Lung microvascular endothelial cell (primary cell): ENCODE measurements at places on chromosomes 2 and 18.

GRCh38 chr2:191441496-191442214, 196.5 kb downstream of the MYO1B start:
- no peak for DNase-seq

DNA sequence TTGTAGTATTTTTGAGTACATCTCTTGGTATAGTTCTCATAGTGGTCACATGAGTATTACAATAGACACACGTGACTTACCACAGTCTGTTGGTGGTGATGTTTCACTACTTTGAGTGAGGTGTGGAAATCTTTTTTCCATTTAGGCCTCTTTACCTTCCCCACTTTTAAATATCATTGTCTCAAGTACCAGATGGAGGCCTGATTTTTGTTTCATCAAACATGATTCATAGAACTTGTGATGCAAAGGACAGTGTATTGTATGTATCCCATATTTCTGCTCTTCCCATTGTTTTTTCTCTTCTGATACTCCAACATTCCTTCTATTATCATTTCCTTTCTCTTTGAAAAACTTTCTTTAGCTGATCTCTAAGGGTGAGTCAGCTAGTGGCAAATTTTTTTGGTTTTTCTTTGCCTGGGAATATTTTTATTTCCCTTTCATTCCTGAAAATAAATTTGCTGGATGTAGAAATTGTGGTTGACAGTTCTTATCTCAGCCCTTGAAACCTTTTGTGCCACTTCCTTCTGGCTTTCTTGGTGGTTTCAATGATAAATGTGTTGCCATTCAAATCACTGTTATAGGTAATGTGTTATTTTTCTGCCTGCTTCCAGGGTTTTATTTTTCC, 32.8 kb downstream of the RFX8 start:
- peak; percentile 37 for DNase-seq

GRCh38 chr2:181850936-181851560, 40.5 kb upstream of the ITPRID2 start:
- DNase-seq, result peak; percentile 11

- DNase-seq, result no peak
Observed at GRCh38 chr2:18169893-18170175, 291.4 kb downstream of the KCNS3 start.

DNA sequence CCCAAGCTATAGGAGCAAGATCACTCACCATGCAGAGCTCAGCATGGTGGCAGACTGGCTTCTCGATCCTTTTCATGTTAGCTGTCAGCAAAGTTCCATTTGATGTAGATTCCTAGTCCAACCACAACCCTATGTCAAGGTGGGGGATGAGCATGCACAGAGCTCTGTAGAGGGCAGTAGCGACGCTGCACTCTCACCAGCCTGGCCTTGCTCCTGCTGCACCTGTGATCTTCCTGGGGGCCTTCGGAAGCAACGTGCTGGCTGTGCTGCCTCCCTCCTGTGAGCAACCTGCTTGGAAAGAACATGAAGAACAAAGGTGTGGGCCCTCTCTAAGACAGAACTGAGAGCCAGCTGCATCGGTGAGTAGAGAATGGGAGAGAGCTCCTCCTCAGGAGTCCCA, 479.4 kb upstream of the MYT1L start:
- no peak for DNase-seq

DNA sequence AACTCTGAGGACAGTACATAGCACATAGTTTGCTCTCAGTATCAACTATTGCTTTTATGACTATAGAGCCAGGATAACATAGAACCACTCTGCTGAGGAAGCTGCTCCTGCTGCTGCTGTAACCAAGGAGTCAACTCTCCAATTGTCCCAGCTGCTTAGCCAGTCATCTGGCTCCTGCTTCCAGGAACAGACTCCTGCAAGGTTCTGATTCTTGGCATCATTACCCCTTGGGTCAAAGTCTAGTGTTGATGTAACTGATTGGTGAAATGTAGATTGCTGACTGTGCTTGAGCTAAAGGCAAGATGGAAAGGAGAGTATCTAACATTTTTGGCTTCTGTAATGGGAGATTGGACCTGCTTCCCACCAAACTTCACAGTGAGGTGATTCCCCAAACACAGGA, 261.9 kb upstream of the FSHR start:
- DNase-seq, result no peak

GRCh38 chr2:15579641-15580040, 12.0 kb upstream of the DDX1 start:
- DNase-seq, result peak; percentile 47

- DNase-seq, result no peak
Observed at GRCh38 chr2:158498043-158498748, 41.4 kb downstream of the PKP4 start.

DNA sequence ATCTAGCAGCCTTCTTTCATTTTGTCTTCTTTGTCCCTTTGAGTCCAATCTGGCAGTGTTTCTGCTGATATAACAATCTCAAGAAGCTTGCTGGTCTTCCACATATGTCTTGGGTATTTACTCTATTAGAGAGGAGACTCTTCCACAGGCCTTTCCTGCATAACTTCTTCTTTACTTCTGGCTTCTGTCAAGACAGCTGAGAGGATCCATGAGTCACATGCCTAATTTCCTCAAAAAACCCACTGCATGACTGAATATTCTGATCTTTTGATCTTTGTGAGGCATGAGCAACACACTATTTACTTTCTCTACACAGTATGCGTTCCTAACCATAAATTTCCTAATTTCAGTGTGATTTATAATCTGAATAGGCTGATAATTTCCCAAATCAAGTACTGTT, 5.1 kb upstream of the DCC start:
- DNase-seq, result no peak

DNA sequence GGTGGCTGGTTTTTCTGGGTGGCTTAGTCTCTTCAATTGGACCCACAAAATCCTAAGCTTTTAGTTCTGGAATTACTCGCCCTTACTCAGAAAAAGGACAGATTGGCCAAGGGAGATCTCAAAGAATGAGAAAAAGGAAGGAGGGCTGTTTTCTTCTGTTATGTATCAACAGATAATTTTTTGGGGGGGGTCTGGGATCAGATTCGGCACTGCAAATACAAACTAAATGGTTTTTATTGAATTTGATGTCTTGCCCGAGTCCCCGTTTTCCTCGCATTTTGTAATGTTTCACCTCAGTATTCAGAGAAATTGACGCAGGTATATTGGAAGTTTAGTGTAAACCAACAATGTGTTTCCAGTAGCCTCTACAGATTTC, 762 bp downstream of the YIPF4 start:
- DNase-seq, result no peak

- DNase-seq, result peak; percentile 11
Observed at GRCh38 chr2:127857265-127857808, 618 bp downstream of the POLR2D start.

- no peak for DNase-seq
Observed at GRCh38 chr2:182715121-182715891, 751 bp upstream of the DNAJC10 start.

DNA sequence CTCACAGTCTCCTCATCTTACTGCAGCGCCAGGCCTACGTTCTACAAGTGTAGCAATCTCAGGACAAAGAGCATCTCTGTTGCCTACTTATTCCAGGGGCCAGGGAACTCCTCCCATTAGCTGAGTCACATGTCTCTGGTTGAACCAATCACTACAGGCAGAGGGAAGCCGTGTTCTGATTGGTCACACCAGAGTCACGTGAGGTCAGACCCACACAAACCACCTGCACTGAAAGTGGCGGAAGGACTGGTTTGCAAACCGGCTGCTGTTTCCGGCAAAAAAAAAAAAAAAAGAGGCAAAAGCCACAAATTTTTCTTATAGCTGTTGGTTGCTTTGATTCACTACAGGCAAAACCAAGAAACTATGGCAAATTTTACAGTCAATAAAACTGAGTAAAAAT, 21.9 kb upstream of the USP14 start:
- no peak for DNase-seq

DNA sequence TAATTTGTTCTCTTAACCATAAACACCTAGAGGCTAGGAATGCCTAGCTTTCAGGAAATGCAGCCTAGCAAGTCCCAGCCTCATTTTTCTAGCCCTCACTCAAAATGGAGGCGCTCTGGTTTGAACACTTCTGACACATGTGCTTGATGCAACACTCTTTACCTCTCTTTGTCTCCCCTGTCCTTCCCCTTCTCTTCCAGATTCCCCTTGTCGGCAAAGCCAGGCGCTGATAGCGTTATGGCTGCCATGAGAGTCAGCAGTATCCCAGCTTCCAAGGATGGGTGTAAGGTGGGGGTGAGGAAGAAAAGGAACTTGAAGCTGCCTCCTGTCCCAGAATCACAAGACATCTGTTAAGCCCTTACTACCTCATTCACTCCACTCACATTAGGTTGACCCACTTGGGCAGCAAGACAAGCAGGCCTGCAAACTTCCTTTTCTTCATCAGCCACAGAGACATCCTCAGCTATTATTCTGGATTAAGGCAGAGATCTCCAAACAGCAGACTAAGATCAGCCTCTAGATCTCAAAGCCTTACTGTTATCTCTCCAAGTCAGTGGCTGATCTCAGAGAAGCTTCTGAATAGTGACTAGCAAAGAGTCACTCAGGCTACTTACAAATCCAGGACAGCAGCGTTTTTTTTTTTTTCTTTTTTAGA, 1.9 kb upstream of the ST3GAL5 start:
- DNase-seq, result no peak

GRCh38 chr18:32308493-32309120, 118.8 kb downstream of the MEP1B start:
- peak; percentile 85 for DNase-seq

DNA sequence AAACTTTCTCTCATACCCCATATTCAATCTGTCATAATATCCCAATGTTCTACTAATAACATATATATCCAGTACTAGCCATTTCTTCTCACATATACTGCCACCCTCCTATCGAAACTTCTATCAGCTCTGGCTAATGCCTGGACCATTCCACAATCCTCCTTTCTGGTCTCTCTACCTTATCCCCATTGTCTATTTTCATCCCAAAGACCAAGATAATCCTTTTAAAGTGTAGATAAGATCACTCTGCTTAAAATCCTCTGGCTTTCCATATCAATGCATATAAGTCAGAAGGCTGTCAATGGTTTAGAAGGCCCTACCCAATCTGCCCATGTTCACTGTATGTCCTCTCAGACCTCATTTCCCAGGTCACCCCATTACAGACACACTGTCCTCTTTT, 229.6 kb downstream of the ZEB2 start:
- no peak for DNase-seq

GRCh38 chr2:113920996-113921395, 31.1 kb downstream of the ACTR3 start:
- no peak for DNase-seq

DNA sequence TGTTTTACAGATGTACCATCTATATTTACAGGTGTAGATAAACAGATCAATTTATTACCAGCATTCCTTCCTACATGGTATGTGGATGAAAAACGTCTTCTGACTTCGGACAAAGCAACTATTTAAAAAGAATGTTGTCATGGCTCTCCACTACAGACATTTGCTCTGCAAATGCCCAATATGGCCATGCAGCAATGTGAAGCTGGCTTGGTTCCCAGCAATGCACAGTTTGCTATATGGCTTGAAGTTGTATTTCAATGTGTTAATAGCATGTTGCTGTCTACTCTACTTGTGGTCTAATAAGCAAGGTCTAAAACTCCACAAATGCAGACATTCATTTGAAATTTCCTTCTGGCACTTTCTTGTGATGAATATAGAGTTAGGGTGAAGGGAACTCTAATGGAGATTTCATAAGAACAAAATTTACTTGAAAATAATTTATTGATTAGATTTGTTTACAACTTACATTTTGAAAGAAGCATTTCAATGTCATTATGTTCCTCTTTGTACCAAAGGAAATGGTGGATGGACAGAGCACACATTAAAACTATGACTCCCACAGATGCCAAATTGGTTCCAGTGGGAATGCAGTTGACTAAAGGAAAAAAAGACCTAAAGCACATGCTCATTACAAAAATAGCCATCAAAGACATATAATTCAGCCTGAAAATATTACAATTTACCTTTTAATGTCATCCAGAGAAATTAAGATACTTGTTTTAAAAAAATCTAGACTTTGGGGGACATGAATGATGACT, 234.0 kb downstream of the DYM start:
- no peak for DNase-seq

GRCh38 chr2:39724828-39725144, 54.3 kb downstream of the THUMPD2 start:
- DNase-seq, result no peak

DNA sequence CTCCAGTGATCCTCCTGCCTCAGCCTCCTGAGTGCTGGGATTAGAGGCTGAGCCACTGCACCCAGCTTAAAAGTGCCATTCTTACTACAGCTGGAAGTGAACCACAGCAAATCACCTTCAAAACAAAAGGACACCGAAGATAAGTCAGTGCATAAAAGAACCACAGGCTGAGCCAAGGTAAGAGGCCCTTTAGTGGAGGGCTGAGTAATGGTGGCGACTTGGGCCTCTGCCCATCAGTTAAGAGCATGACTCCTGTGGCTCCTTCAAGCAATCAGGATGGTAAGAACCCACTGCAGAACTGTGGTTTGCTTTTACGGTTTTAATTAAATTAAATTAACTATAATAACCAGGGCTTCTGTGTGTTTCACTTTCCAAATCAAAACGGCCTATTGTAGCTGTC, 75.1 kb downstream of the CTAGE1 start:
- DNase-seq, result peak; percentile 79

- DNase-seq, result no peak
Observed at GRCh38 chr2:53018825-53019425, 748.7 kb upstream of the CHAC2 start.

GRCh38 chr18:70228536-70228935, 23.0 kb upstream of the RTTN start:
- no peak for DNase-seq

DNA sequence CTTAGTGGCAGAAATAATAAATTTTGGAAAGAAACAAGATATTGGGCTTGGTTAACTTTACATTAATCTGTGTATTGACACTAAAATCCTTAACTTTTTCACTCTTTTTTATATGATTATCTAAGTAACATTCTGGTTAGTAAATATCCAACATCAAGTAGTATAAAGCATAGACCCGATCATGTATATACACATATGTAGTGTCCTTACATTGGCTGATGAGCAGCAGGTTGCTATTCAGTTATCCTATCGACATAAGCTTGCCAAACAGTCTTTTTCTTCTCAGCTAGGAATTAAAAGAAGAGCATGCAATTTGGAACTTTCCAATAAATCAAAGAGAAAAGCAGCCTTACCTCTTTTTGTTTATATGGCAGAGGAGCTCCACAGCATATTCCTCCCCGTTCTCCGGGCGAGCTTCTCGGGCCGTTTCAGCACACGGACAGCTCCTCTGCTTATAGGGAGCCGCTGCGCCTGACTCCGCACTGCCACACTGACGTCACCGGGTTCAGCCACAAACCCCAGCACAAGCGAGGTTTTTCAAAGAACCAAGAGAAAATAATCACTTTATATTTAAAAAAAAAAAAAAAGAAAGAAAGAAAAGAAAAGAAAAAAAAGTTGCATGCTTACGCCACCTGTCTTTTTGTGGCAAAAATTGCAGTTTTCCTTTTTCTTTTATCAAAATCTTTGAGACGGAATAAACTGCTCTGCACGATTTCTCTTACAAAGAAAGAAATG, at the start of gene SCG2:
Gene SCG2 (minus strand): TSS at position 430 of the 735 bp plus-strand sequence. CDS start 3,079 bp downstream, outside the sequence.
- DNase-seq, result peak; percentile 91

DNA sequence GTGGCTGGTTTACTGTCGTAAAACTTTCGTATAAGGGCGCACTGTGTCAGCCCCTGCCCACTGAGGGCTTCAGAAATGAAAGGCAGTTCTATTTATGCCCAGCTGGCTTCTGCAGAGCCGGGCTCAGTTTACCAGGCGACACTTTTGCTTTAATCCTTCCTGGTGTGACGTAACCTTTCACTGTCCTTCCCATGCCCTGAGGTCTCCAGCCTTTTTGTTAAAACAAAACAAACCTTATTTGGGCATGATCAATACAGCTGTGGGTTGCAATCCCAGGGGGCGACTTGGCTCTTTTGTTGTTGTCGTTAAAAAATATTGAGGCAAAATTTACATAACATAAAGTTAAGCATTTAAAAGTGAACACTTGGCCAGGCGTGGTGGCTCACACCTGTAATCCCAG, 85.3 kb downstream of the AGAP1 start:
- DNase-seq, result no peak
